ENCODE measurements at places on chromosomes 16 and 17.

- DNase-seq, result no peak
Observed at GRCh38 chr16:59385491-59385890, 651.4 kb upstream of the GOT2 start.

DNA sequence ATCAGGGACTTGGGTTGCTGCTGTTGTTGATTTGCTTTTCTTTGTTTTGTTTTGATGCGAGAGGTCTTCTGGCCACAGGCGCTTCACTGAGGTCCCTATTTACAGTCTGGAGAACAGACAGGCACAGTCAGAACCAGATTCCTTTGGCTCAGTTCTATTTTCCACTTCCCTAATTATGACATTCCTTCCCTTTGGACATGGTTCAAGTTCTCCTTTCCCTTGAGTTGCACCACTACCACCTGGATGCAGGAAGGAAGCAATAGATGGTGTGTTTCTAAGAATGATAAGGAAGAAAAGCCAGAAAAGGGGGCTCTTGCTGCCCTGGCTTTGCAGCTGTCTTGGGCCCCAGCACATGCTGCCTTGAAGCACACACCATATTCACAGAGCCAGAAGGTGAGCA lies 160.6 kb downstream of the MAF start:
- no peak for DNase-seq

GRCh38 chr17:80603396-80603795 lies 58.8 kb downstream of the RPTOR start:
- no peak for DNase-seq

DNA sequence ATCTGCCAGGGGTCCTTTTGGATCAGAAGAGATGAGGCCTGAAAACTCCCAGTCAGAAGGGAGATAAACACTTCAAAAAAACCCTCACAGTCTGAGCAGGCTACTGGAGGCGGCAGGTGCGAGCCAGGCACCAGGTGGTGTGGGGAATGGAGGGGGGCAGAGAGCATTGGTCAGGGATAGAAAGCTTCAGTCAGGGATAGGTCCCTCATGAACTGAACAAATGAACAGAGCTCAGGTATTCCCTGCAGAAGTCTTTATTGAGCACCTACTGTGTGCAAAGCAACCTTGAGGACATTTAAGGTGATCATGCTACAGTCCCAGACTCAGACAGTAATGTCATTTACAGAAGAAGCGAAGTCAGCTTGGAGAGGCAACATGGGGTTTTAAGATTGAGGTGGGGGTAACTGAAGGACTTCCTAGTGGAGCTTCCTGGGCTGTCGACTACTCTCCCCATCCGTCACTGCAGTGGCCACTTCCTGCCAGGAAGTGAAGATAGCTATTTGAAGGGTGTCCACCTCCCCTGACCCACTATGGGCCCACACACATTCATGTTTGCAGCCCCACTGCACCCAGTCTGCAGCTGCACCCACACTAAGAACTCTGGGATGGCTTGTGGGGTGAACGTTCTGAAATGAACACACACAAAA lies 3.2 kb downstream of the KIFC3 start:
- no peak for DNase-seq

- no peak for DNase-seq
Observed at GRCh38 chr16:57852189-57852588, 49.9 kb upstream of the KIFC3 start.

DNA sequence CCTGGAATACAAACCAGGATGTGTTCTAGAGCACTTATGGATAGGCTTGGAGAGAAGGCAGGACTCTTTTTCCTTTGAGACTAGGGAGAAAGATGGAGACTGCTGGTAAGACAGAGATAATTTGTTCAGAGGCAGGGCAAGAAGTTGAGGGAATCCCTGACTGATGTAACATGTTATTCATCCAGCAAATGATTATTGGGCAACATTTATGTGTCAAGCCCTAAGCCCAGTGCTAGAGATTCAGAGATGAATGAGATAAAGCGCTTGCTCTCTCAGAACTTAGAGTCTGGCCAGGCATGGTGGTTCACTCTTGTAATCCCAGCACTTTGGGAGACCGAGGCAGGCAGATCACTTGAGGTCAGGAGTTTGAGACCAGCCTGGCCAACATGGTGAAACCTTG lies 47.8 kb upstream of the NUFIP2 start:
- DNase-seq, result no peak

GRCh38 chr16:11071829-11072228 lies 127.5 kb downstream of the CLEC16A start:
- DNase-seq, result no peak

DNA sequence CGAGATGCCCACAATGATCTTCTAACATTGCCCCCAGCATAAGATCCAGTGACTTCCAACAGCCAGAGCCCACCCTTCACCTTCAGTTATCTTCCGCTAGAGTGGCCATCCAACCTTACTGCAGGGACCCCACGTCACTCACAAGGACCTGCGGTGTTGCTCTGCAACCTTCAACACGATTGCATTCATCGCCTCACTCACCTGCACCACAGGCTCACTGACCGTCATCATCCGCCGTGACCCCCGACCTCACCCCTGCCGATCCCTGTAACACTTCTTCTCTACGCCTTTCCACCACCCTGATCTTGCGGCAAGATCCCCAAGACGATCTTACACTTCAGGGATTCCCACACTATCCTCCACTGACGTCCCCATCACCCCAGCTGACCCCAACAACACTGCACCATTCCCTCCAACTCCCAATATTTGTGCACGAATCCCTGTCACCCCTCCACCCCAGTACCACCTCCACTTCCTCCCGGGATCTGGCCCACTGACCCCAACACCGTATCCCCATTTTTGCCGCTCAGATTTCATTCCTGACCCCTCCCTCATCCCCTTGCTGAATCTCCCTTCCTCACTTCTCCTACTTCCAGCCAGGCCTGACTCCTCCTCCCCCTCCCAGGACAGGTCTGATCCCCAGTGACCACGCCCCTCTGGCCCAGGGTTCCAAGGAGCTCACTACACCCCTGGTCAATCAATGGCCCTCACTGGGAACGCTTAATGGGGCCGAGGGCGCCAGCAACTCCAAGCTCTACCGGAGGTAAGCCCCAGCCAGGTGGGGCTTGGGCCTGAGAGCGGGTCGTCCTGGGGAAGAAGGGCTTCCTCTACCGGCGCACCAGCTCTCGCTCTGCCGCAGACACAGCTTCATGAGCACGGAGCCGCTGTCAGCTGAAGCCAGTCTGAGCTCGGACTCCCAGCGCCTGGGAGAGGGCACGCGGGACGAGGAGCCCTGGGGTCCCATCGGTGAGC lies 7.6 kb downstream of the RUNDC3A start:
- DNase-seq, result no peak

GRCh38 chr17:49351572-49352140 lies 10.4 kb downstream of the ZNF652 start:
- DNase-seq, result no peak

- DNase-seq, result no peak
Observed at GRCh38 chr17:73151916-73152632, 12.7 kb upstream of the SSTR2 start.

DNA sequence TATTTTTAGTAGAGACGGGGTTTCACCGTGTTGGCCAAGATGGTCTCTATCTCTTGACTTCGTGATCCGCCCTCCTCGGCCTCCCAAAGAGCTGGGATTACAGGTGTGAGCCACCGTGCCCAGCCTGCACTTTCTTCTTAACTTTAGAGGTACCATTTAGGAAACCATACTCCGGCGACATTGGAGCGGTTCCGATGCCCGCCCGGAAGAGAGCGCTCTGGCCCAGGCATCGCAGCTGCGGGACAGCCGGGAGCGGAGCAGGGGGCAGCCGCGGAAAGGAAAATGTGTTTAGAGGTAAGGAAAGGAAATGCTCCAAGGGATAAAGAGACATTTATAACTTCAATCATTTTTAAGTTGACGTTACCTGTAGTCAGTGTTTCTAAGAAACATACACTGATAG lies 6.0 kb upstream of the HS3ST3B1 start:
- DNase-seq, result no peak

GRCh38 chr16:22161999-22162655 lies at the start of gene SDR42E2:
Gene SDR42E2 (plus strand): TSS chr16:22162506. CDS start chr16:22165583, 3,077 bp downstream.
- no peak for DNase-seq

- no peak for DNase-seq
Observed at GRCh38 chr16:28537964-28538732, 626 bp downstream of the NUPR1 start.

- DNase-seq, result no peak
Observed at GRCh38 chr17:4636474-4637100, 4.9 kb downstream of the ALOX15 start.

- DNase-seq, result no peak
Observed at GRCh38 chr17:6755731-6756184, at the start of gene XAF1. Gene XAF1 (plus strand): TSS chr17:6756046. CDS start chr17:6756079, 33 bp downstream.

DNA sequence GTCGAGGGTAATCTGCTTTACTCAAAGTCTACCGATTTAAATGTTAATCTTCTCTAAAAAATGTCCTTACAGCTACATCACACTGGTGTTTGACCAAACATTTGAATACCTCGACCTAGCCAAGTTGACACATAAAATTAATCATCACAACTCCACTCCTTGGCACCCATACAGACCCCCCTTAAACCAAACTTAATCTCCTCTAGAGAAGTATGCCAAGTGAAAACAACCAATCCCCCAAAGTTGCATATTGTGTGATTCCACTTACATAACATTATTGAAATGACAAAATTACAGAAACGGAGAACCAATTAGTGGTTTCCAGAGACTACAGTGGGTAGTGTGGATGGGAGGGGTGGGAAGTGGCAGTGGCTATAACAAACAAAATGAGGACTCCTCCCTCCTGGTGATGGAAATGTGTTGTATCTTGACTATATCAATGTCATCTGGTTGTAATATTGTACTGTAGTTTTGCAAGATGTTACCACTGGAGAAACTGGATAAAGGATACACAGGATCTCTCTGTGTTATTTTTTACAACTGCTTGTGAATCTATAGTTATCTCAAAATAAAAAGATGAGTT lies 39.4 kb downstream of the CAPNS2 start:
- no peak for DNase-seq

- no peak for DNase-seq
Observed at GRCh38 chr17:80836971-80837481, 154.6 kb upstream of the CHMP6 start.

DNA sequence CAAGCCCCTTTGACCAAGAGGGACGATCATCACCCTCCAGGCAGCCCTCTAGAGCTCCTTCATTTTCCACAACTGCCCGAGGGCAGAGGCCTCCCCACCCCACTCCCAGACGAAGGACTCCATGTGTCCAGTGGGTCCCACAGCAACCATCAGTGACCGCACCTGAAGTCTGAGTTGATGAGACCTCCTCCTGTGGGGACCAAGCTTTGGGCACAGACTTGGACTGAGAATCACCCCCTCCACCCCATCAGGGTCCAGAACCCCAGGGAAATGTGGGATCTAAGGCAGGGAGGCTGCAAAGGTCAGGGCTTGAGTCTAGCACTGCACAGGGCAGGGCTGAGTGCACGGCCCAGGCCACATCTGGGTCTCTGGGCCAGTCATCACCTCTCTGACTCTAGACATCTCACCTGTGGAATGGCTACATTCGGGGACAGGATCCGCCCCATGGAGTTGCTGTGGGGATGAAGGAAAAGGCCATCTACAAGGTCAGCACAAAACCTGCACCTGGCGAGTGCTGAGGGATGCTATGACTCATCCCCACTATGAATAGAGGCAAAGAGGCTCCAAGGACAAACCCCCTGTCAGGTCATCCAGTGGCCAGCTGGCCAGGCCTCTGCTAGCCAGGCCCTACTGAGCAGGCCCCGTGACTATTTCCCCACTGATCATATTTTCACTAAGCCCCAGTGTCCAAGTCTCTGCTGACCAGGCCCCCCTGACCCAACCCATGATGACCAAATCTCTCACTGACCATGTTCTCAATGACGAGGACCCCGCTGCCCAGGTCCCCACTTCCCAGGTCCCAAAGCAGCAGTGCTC lies 38.4 kb downstream of the TNFRSF13B start:
- no peak for DNase-seq

- DNase-seq, result no peak
Observed at GRCh38 chr17:29086628-29087332, 43.8 kb downstream of the PIPOX start.

- no peak for DNase-seq
Observed at GRCh38 chr17:42784811-42785592, 4.6 kb downstream of the WNK4 start.

- DNase-seq, result no peak
Observed at GRCh38 chr16:81779536-81780320, 637 bp downstream of the PLCG2 start.

- no peak for DNase-seq
Observed at GRCh38 chr16:52101246-52101645, 445.7 kb downstream of the TOX3 start.

DNA sequence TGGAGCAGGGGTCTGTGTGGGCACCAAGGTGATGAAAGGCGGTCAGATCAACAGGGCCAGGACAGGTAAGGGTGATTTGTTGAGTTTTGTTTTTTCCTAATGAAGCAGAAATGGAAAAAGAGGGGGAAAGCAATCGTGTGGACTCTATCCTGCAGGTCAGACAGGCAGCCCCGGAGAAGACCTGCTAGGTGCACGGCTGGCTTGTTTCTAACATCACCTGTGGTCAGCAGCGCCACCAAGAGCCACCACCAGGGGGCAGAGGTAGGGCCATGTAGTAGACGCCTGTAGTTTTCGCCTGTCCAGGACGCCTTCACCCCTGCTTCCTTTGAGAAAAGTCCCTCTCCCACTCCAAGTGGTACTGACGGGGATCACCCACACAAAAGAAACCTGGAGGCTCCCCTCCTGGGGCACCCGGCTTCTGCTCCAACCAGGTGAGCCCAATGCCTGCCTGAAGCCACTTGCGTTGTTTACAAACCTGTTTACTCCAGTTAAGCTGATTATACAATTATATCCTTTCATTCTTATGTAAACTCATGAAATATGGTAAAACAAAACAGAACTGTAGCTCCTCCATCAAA lies 54.2 kb upstream of the SEC14L1 start:
- peak; percentile 70 for DNase-seq

DNA sequence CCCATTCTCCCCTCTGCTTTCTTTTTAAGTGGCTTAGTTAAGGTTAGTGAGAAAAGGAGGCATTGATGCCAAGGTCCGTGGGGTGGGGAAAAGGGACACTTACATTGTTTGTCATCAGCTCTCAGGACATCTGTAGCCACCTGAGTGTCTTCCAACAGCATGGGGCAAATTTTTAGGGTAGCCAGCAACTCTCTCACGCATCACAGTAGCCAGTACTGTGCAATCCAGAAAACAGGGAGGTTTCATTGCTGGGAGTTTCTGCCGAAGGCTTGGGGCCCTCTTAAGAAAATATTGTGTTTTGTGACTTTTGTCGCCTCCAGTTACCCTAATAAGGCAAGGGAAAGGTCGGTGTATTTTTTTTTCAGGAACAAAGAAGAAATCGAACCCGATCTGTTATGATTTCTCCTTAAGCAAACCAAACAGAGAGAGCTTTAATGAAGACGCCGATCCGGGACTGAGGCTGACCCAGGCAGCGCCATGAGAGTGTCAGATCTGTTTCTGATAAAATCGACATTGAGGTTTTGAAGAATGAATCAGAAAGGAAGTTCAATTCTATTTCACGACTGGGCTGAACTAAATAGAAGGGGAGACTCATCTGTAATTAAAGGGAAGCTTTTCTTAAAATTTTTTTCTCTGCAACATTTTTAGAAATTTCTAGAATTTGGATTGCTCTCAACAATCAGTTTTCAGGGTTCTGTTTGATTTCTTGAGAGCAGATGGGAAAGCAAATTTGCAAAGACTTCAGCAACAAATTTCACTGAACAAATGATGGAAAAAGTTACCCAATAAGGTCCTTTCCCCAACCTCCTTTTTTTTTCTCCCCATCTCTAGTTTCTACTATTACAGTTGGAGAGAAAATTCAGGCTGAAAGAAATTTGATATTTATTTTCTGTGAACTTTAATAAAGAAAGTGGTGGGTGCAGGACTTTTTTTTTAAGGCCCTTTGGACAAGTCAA lies 144.7 kb upstream of the IRX3 start:
- no peak for DNase-seq
